ENCODE measurements at places on chromosomes 12 and 14. TPM values are rescaled to one million over a fixed set of nuclear protein-coding genes. Genes with fewer than 3 reads are reported as not detected.

DNA sequence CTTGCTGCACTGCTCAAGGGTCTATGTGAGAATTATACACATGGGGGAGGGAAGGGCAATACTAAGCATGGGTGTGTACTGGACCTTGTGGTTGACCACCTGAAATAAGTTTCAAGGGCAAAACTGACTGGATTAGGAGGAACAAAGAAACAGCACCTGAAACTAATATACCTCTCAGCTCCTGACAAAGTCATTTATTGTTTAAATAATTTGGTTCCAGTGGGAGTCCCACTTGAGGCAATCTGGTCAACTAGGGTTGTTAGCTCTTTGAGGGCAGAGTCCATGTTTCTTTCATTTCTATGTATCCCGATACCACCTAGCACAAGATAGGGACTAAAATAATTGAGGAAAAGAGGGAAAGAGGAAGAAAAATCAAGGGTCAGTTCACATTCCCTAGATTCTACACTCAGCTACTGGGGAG lies 45.5 kb downstream of the STXBP6 start:
- no peak for DNase-seq

GRCh38 chr12:68180792-68181744 lies 21.5 kb upstream of the IFNG start:
- DNase-seq: no peak

- no peak for DNase-seq
Observed at GRCh38 chr14:91009501-91010152, 50.8 kb downstream of the RPS6KA5 start.

Gene TAS2R13
- 1.9 TPM for total RNA-seq

Gene OVCH1
- total RNA-seq: 0.08 TPM
